PC-3 (cell line): ENCODE measurements at places on chromosomes 11 and 22.

- DNase-seq: no peak
Observed at GRCh38 chr11:15489281-15489680, 374.6 kb downstream of the INSC start.

DNA sequence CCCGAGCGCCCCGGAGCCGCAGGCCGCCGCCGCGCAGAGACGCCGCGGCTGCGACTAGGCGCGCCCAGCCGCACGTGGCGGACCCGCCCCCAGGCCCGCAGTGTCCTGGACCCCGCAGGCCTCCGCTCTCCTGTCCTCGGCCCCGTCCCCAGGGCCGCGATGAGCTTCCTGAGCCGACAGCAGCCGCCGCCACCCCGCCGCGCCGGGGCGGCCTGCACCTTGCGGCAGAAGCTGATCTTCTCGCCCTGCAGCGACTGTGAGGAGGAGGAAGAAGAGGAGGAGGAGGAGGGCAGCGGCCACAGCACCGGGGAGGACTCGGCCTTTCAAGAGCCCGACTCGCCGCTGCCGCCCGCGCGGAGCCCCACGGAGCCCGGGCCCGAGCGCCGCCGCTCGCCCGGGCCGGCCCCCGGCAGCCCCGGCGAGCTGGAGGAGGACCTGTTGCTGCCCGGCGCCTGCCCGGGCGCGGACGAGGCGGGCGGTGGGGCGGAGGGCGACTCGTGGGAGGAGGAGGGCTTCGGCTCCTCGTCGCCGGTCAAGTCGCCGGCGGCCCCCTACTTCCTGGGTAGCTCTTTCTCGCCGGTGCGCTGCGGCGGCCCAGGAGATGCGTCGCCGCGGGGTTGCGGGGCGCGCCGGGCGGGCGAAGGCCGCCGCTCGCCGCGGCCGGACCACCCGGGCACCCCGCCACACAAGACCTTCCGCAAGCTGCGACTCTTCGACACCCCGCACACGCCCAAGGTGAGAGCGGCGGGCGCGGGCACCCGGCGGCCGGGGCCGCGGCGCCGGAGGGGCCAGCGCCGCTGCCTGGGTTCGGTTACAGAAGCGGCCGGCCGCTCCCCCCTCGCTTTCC lies 528 bp downstream of the WEE1 start:
- no peak for DNase-seq

DNA sequence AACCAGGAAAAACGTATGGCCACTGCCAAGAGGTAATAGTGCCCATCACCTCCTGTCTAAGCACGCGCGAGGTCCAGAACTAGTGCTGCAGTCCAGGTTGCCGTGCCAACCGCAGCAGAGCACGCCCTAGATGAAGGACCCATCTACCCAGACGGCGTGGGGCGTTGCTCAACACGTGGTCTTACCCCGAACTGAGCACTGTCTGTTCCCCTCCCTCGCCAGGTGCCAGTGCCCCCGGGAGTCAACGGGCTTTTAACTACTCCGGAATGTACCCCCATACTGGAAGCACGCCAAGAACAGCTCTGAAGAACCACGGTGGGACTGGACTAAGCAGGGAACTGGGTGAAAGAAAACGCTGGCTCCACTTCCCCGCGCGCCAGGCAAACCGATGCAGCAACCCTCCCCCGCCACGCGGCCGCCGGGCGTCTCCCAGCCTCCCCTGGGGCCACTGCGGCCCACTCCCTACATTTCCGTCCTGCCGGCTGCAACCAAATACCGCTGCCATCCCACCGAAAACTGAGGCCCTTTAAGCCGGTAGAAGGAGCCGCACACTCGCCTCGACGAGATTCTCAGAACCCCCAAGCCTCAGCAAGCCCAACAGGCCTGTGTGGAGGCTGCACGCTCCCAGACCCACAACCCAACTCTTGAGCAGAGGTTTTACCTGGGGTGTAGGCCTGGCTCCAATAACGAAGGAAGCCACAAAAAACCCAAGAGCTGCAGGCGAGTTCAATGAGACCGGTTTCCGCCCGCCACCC lies at the start of gene HSPA8:
Gene HSPA8, minus strand, starts transcription at position 734 of the 755 bp plus-strand sequence. CDS start 812 bp downstream, outside the sequence.
- DNase-seq: peak; percentile 48

- DNase-seq: peak; percentile 17
Observed at GRCh38 chr22:21014726-21015465, at the start of gene P2RX6. TSS of gene P2RX6 (plus strand) at chr22:21015165. CDS start at chr22:21015175, 10 bp downstream.

- no peak for DNase-seq
Observed at GRCh38 chr11:62398011-62398994, 20.5 kb upstream of the SCGB1A1 start.

GRCh38 chr11:32331098-32331497 lies 104.2 kb downstream of the WT1 start:
- no peak for DNase-seq
